ENCODE measurements at places on chromosomes 2 and 18. TPM values are rescaled to one million over a fixed set of nuclear protein-coding genes. Genes with fewer than 3 reads are reported as not detected.

- no peak for DNase-seq
Measured at GRCh38 chr2:9831670-9832069, 11.6 kb upstream of the TAF1B start.

DNA sequence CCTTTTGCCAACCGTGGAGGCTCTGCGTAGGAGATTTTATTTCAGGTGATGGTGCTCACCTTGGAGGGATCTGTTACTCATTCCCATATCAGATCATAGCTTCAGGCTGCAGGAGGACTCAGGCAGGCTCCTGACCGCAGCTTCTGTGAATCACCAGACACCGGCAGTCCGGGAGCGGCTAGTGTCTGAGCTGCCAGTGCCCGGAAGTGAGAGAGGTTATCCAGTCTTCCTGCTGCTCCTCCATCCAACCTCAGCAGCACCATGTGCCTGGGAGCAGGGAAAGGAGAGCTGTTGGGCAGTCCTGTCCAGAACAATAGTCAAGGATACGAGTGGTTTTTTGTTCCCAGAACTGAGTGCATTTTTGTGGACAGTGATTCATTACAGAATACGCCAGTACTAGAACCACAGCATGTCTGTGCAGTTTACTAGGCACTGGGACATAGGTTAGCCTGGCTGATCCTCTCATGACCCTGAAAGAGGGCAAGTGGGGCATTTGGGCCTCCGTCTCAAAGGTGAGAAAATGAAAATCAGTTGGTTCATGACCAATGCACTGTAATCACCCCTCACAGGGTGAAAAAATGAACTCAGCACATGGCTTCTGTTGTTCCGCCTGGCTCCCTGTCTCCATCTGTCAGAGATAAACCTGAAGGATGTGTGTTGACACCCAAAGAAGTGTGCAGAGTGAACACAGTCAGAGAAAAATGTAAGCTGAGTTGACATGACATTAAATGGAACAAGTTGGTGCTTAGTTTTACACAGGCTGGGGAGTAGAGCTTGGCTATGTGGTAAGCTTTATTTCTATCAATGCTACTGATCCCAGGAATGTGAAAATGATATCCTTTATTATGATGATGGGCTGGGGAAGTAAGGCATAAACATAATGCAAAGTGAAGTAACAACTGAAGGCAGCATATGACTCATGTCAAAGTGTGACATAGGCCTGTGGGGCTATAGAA lies 12.2 kb downstream of the FHOD3 start:
- DNase-seq: no peak

GRCh38 chr2:121866789-121867188 lies 111.3 kb downstream of the TSN start:
- DNase-seq: no peak

DNA sequence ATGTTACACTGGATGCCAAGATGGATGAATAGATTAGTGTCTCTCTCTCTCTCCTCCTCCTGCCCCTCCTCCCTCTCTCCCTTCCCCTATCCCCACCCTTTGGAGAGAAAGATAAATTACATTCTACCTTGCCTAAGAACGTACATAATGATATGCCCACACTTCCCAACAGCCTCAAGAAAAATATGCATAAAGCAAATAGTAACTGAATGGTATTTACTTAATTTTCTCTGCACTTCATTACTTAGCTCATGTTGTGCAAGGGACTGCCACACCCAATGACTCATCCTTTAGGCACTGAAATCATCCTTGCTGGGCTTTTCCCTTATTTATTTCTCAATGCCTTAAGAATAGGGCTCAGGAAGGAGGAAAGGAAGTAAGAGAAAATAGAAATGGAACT lies 137.3 kb upstream of the PID1 start:
- DNase-seq: no peak

The LTBP1 gene
- total RNA-seq: 0.19 TPM

Measured in activated naive CD8-positive, alpha-beta T cell treated with anti-CD3 and anti-CD28 coated beads, Interleukin-2, amount 10 ng/mL, durations not matched to agents 7 days and 5 days (primary cell).